CD4-positive, alpha-beta T cell treated with Interleukin-17A for 4 hours (primary cell): ENCODE measurements at places on chromosomes 6 and 20.

- no peak for DNase-seq
Observed at GRCh38 chr6:113651120-113651519, 206.0 kb upstream of the MARCKS start.

- DNase-seq = no peak
Observed at GRCh38 chr20:16007164-16007563, 566.1 kb downstream of the KIF16B start.

DNA sequence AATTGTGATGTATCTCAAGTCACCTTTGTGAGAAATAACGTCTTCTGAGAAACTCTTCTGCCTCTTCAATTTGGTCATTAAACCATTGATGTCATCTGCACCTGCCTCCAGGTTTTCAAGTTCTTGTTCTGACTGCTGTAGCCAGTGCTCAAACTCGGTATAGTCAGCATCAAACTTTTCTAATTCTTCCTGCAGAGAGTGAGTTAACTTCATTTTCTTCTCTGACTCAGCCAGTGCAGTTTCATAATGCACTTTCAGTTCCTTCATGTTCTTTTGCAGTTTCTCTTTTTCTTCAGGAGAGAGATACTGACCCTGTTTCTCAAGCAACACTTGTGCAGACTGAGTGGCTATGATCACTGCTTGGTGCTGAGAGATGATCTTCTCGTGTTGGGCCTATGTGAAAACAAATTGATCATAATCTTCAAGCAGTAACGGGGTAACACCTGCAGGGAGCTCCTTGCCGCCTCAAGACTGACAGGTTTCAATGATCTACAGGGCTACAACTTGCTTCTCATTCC, 48.8 kb downstream of the DST start:
- DNase-seq = no peak

GRCh38 chr20:63238514-63239125, 2.9 kb downstream of the BIRC7 start:
- no peak for DNase-seq

DNA sequence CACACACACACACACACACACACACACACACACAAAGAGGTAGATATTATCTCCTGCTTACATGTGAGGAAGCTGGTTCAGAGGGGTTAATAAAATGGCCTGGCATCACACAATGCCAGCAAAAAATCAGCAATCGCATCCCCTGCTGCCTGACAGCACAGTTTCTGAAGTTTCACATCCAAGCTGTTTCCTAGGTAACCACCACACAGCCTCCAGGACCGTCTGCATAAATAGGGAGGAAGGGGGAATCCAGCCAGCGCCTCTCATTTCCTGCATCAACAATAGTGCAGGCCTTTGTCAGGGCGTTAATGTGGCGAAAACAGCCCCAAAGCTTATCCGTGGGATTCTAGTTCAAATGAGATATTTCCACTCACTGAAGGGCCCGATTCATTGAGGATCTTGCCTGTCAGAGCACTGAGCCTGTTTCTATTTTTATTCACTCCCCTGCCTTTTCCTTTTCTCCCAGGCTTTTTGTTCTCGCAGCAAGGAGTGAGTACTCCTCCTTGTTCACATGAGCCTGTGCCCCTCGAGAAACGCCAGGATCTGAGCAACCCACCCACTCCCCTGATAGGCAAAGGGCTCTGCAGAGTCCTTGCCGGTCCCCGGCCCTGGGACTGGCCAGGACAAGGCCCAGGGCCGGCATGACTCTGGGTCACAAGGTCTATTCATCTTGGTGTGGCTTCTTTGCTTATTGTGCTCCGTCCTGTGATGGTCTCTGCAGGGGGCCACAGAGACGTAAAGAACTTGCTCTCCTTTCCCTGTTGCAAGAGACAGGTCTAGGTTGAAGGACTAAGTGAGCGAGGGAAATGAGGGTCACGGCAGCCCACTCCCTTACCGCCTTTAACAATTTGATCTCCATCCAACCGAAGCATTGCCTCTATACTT, 32.7 kb downstream of the TUBB2B start:
- no peak for DNase-seq

- DNase-seq = peak; percentile 87
Observed at GRCh38 chr6:29723666-29724588, 693 bp downstream of the HLA-F start.
